ENCODE measurements at places on chromosomes 4 and X. TPM values are rescaled to one million over a fixed set of nuclear protein-coding genes. Genes with fewer than 3 reads are reported as not detected.

Gene INTU
- total RNA-seq, result 8.1 TPM

Gene PRKG2
- total RNA-seq, result 0.82 TPM

Gene KLF8
- total RNA-seq, result 0.99 TPM

Gene MCUB
- total RNA-seq, result 109 TPM

Gene HSFX2
- 0.35 TPM for total RNA-seq

Gene TCEAL2
- total RNA-seq, result not detected

Gene MAGEC2
- total RNA-seq, result not detected

Gene AMMECR1
- total RNA-seq, result 7.5 TPM

Gene BMPR1B
- 0.24 TPM for total RNA-seq

Gene SEL1L3
- 122 TPM for total RNA-seq
